Kasumi-1 (cell line): ENCODE measurements at places on chromosomes 16 and 17.

GRCh38 chr16:80065541-80065940 is 465.0 kb upstream of the MAF start:
- DNase-seq = no peak

DNA sequence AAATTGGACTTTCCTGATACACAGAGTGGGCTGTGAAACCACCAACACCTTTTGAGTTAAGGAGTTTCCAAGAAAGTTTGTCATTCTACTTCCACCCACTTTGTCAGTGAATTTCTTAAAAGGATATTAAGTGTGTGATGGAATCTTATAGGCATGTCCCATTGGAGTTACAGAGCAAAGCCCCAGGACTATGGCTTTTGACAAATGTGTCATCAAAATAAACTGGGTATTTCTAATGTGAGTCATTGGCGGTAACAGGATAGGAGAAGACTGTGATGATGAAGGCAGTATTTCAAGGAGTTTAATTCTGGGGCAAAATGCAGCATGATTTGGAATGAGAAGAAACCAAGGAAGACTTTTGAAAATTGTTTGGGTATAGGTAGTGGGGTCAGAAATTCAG is 1013.8 kb upstream of the EEF2KMT start:
- no peak for DNase-seq

DNA sequence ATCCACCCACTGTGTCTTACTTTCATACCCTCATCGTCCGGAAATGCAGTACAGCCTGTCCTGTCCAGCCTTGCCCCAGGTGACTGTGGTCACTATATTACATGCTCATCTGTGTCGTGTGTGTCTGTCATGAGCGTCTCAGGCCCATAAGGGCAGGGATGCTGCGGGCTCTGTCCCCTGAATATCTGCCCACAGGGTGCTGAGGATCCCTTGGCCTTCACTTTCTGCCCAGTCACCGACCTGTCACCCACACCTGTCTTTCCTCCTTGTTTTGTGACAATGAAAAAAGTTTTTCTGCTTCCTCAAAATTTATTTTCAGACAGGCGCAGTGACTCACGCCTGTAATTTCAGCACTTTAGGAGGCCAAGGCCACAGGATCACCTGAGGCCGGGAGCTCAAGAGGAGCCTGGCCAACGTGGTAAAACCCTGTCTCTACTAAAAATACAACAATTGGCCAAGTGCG is 1.4 kb upstream of the CTRB1 start:
- no peak for DNase-seq

DNA sequence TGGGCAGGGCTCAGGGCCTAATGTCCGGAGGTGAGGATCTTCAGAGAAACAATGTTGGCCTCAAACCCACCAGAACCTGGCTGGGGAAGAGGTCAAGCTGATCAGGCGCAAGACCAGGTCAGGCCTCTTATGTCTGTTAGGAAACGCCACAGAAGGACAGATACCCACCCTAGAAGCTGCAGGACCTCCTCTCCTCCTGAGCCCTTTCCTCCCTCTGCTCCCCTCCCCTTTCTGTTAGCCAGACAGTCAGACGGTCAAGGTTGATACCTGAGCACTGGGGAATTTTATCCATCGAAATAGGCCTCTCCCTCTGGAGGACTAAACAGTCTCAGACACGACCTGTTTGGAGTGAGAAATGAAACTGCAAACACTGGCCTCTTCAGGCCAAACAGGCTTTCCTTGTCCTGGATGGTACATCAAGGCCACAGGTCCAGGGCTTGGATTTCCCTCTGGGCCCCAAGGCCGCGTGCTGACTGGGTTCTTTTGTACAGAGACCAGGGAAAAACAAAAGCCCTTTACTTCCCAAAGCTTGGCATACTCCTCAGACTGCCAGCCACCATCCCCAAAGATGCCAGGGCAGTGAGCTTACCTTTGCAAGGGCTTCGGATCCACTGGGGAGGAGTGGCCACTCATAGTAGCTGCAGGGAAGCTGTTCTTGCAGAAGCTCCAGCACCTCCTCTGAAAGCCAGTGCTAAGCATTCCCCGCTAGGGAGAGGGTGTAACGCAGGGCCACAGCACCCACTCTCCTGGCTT is 135.8 kb downstream of the CCDC182 start:
- DNase-seq = no peak

DNA sequence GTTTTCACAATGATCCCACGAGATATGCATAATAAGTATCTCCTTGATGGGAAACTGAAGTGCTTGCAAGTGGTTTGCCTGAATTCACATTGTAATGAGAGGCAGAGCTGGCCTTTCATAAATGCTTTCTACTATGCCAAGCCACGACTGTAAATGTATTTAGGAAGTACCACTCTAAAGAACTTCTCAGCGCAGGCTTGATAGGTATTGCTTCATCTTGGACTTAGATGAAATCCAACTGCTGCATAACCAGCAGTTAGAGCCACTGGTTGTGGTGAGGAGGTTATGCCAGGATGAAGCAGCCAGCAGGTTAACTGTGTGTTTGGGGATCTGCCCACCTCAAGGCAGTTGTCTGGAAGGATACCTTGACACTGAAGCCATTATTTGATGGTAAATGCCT is 26.8 kb downstream of the MARCHF10 start:
- DNase-seq = peak; percentile 10

DNA sequence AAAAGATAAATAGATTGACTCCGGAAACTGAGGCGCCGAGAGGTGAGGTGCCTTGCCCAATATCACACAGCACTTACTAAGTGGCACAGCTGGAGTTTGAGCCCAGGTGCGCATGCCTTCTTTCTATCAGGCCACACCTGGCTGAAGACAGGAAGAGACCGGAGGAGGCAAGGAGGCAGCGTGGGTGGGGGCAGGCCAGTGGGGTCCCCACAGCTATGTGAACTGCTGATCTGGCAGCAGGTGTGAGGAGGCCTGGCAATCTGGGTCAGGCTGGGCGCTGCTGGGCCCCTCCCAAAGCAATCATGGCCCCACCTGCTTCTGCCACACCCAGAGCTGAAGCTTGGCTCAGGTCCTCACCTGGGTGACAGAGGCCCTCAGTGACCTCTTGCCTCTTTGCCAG is 1.9 kb upstream of the GDPD3 start:
- no peak for DNase-seq

GRCh38 chr16:66927918-66928649 is 2.7 kb upstream of the RRAD start:
- no peak for DNase-seq

- DNase-seq = no peak
These were observed 49.0 kb downstream of the CHD9 start for GRCh38 chr16:53103811-53104210.

- no peak for DNase-seq
These were observed 109.2 kb downstream of the SDR42E1 start for GRCh38 chr16:81902025-81902424.

DNA sequence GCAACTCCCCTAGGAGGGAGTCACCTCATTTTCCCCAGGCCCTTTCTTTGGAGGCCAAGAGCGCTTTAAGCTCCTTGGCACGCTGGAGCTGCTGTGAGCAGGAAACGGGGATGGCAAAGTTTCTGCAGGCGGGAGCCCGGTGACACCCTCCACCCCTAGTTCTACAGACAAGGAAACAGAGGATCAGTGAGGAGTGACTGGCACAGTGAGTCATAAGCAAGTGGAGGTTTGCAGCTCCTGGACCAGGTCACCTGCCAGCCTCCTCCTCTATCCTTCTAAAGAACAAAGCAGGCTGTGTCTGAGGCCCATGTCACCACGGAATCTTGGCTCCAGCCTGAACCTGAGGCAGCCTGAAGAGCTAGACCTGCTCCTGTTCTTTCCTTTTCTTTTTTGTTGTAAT is 141.9 kb downstream of the TMEM132E start:
- no peak for DNase-seq

DNA sequence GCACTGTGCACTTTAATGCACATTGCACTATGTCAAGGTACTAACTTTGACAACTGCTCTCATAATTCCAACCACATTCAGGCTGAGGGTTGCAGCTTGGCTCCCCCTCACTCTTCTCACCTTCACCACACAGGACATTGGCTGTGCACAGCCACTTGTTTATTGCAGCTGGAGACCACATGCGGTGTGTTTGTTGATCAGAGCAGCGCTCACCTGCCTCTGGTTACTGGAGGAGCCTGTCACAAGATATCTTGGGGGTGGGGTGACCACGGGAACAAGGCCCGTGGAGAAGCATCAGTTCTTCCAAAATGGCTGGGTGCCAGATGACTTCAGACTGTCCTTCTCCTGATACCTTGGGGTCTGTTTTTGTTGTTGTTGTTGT is 10.6 kb upstream of the CCL5 start:
- DNase-seq = no peak

- DNase-seq = no peak
These were observed 68.5 kb upstream of the DNAH17 start for GRCh38 chr17:78645421-78646295.

GRCh38 chr17:79415365-79415764 is 195.5 kb downstream of the RBFOX3 start:
- no peak for DNase-seq

- no peak for DNase-seq
These were observed 63.5 kb downstream of the SLC39A11 start for GRCh38 chr17:73029021-73029420.

GRCh38 chr17:18363101-18364049 is at the start of gene SHMT1:
Gene SHMT1, minus strand, starts transcription at chr17:18363550. Its CDS starts 7,569 bp downstream, at chr17:18355981.
- peak; percentile 64 for DNase-seq

DNA sequence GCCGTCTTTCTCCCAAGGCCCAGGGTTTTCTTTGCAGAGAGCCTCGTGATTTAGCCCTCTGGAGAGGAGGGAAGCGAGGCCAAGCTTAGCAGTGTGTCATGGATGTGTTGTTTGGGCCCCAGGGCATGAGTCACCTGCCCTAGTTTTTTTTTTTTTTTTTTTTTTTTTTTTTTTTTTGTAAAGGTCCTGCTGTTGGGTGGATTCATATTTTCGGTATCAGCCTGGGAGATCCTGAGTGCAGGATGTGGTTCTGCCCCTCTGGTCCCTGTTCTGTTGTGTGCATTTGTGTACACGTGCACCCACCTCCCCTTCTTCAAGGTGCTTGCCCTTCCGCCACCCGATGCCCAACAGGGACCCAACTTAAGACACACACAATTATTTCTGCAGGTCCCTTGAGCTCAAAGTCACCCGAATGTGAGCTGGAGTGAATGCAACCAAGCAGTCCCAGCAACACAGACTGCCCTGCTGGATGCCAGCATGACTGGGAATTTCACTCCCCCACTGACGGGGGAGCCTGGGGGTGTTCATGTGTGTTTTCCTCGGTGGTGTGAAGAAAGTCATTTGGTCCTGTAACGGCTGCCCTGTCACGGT is 265.8 kb upstream of the TNRC6C start:
- DNase-seq = no peak

- DNase-seq = no peak
These were observed 46.6 kb upstream of the DOC2B start for GRCh38 chr17:227946-228615.

DNA sequence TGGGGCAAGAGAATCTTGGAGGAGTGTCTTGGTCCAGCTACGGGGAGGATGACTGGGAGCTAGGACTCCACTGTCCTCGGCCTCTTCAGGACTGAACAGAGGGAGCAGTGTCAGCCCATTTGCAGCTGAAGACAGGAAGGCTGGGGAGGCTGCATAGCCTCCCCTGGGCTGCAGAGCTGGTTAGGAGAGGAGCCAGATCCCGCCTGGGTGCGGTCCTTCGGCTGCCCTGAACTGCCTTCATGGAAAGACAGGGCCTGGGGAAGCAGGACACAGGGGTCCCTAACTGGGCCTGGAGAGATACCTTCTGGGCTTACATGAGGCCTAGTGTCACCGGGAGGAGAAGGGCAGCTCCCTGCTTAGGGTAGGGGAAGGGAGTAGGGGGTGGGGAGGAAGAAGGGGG is 26.6 kb downstream of the UNC13D start:
- DNase-seq = no peak

DNA sequence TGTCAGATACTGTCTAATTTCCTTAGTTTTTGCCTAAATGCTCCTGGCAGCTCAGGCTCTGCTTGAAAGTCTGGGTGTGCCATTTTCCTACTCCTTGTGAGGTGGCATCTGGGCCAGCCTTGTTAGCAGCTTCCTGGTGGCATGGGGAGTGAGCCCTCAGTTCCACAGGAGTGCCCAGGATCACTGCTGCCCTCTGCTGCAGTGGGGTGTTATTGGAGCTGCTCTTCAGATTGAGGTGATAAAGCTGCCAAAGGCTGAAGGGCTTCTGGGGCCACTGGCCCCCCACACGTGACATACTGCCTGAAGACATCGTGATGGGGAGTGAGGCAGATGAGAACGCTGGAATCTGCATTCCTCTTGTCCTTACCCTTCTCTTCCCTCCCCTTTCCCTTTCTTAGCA is 27.4 kb downstream of the CEP95 start:
- peak; percentile 12 for DNase-seq
